Aortic smooth muscle cell (primary cell): ENCODE measurements at places on chromosomes 6 and 20. TPM values are rescaled to one million over a fixed set of nuclear protein-coding genes. Genes with fewer than 3 reads are reported as not detected.

The PRR18 gene
- not detected in 2 replicates for total RNA-seq

The PTK6 gene
- 0.12 and 0.13 TPM in 2 replicates for total RNA-seq

The ADGRF1 gene
- not detected in 2 replicates for total RNA-seq

The FOXS1 gene
- total RNA-seq: 8.9 and 15.7 TPM in 2 replicates

The MUC22 gene
- total RNA-seq: not detected in 2 replicates

The SLC4A11 gene
- total RNA-seq: 0.12 and 0.26 TPM in 2 replicates

The DDRGK1 gene
- 30.7 and 47.0 TPM in 2 replicates for total RNA-seq

The PROKR2 gene
- not detected in 2 replicates for total RNA-seq

The DNMT3B gene
- total RNA-seq: 2.2 and 2.9 TPM in 2 replicates
